Prostate gland (tissue), 2 donors: ENCODE measurements at places on chromosomes 6 and 20. TPM values are rescaled to one million over a fixed set of nuclear protein-coding genes. Genes with fewer than 3 reads are reported as not detected.

GRCh38 chr20:46137816-46138215 lies 19.7 kb downstream of the CD40 start:
- no peaks in the 10 kb centered on the region for H3K27me3 ChIP-seq
- no peak for DNase-seq
- H3K4me3 ChIP-seq: no peak overlapping the region

DNA sequence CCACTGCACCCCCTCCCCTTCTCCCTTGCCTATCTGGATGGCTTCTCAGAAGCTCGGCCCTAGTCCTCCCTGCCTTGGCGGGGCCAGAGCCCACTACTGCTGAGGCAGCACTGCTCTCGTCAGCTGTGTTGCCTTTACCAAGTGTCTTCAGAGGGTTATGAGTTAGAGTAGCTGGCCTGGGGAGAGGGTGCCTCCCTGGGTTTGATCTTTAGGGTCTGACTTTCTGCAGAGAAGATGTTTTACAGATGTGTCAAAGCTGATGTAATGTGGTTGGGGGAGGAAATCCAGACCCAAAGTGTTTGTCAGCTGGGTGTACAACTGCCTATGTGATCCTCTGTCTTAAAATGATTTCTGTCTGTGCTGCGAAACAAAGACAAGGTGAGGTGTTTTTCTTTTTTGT lies 30.4 kb upstream of the PI16 start:
- no peaks in the 10 kb centered on the region for H3K27me3 ChIP-seq
- no peaks in the 10 kb centered on the region for H3K4me1 ChIP-seq
- no peak for DNase-seq
- no peak overlapping the region for H3K27ac ChIP-seq
- no peak overlapping the region for H3K4me3 ChIP-seq

- no peaks in the 10 kb centered on the region for H3K27me3 ChIP-seq
- no peaks in the 10 kb centered on the region for H3K36me3 ChIP-seq
- no peak overlapping the region for H3K27ac ChIP-seq
- DNase-seq: no peak
- H3K4me3 ChIP-seq: no peak overlapping the region
- H3K4me1 ChIP-seq: no peaks in the 10 kb centered on the region
These were observed 34.3 kb downstream of the FYN start for GRCh38 chr6:111838749-111839484.

SLC52A3 gene
- 34.3 TPM for total RNA-seq

LHFPL5 gene
- not detected for total RNA-seq

DNA sequence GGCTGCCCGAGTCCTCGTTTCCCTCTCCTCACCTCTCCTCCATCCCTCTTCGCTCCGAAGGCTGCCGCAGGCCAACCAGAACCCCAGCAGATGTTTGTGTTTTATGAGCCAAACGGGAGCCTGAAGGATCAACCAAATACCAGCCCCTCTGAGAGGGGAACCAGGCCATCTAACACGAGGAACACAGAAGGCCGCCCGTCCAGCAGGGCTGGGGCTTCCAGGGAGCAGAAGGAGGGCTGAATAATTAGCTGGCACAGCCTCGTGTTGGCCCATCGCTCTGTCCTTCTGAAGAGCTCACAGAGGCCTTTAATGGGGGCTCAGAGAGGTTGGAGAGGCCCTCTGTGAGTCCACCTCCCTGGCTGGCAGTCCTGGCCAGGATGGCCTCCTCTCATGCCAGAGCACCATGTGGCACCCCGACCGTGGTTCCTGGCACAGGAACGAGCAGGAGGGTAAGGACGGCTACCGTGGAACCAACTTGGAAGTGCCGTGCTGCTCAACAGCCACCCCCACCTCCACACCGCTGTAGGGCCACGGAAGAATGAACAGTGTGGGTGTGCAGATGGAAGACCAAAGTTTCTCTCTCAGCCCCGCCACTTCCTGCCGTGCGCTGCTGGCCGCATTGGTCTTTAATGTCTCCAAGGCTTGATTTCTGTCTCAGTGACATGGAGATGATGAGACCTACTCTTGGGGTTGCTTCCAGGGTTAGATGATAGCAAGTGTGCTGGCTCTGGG lies 155.2 kb downstream of the SCML4 start:
- no peaks in the 10 kb centered on the region for H3K4me1 ChIP-seq
- H3K4me3 ChIP-seq: no peak overlapping the region
- H3K36me3 ChIP-seq: no peaks in the 10 kb centered on the region
- no peaks in the 10 kb centered on the region for H3K27me3 ChIP-seq

MAFB gene
- 49.5 TPM for total RNA-seq

TP53TG5 gene
- total RNA-seq: 0.51 TPM

DNA sequence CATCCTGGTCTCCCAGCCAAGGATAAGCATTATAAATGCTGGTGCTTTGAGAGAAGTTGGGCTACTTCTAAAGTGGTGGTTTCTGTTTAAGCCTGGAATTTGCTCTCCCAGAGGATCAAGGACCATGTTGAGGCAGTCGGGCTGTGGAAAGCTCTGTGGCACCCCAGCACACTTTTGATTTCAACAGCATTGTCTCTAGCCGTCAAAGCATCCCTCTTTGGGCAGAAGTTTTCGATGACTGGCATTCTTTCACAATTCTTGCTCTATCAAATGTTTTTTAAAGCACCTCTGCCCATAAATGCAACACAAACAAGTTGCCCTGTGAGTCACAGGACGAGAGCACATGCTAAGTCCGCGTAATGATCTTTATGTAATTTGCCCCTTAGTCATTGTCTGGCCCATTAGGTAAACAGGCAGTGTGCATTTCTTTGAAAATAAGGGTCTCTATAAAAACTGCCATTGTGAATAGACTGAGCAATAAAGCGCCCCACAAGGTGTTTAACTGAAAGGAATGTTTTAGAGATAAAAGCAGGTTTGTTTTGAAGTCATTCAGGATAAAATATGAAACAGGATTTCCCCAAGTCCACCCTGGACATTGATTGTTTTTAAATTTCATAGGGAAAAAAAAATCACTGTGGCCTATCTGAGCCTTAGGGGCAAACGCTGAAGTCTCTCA lies 44.7 kb upstream of the FOXQ1 start:
- H3K4me3 ChIP-seq: no peak overlapping the region
- no peaks in the 10 kb centered on the region for H3K4me1 ChIP-seq
- H3K36me3 ChIP-seq: no peaks in the 10 kb centered on the region
- no peaks in the 10 kb centered on the region for H3K27me3 ChIP-seq
- H3K27ac ChIP-seq: no peak overlapping the region

FAM184A gene
- total RNA-seq: 7.6 TPM

GRCh38 chr6:153215242-153215641 lies 84.2 kb upstream of the RGS17 start:
- H3K4me3 ChIP-seq: no peak overlapping the region
- no peak for DNase-seq
- no peak overlapping the region for H3K27ac ChIP-seq
- no peaks in the 10 kb centered on the region for H3K36me3 ChIP-seq
- H3K4me1 ChIP-seq: no peaks in the 10 kb centered on the region

GRCh38 chr6:74408844-74409243 lies 712.8 kb downstream of the CD109 start:
- no peak overlapping the region for H3K27ac ChIP-seq
- no peaks in the 10 kb centered on the region for H3K36me3 ChIP-seq
- no peak overlapping the region for H3K4me3 ChIP-seq

- H3K27me3 ChIP-seq: no peaks in the 10 kb centered on the region
- H3K4me1 ChIP-seq: peaks cover 11% of the 10 kb centered on the region
- H3K36me3 ChIP-seq: no peaks in the 10 kb centered on the region
- DNase-seq: no peak
- H3K27ac ChIP-seq: no peak overlapping the region
These were observed 6.9 kb upstream of the NSFL1C start for GRCh38 chr20:1473246-1474220.

GRCh38 chr6:18405477-18406293 lies 18.5 kb downstream of the RNF144B start:
- H3K4me3 ChIP-seq: no peak overlapping the region
- peak; percentile 43 for DNase-seq
- no peaks in the 10 kb centered on the region for H3K4me1 ChIP-seq
- no peaks in the 10 kb centered on the region for H3K27me3 ChIP-seq

- H3K4me3 ChIP-seq: no peak overlapping the region
- peak; percentile 82 for DNase-seq
- no peaks in the 10 kb centered on the region for H3K27me3 ChIP-seq
- H3K27ac ChIP-seq: peak overlapping the region; percentile 60
These were observed 159.6 kb downstream of the MTHFD1L start for GRCh38 chr6:151025076-151025475.

GRCh38 chr20:33568378-33568777 lies 78.5 kb downstream of the CBFA2T2 start:
- peaks cover 5% of the 10 kb centered on the region for H3K4me1 ChIP-seq
- no peaks in the 10 kb centered on the region for H3K36me3 ChIP-seq
- no peak for DNase-seq
- no peak overlapping the region for H3K4me3 ChIP-seq

RBPJL gene
- total RNA-seq: not detected

GRCh38 chr6:16740097-16740496 lies 21.2 kb downstream of the ATXN1 start:
- H3K27me3 ChIP-seq: no peaks in the 10 kb centered on the region
- no peak overlapping the region for H3K4me3 ChIP-seq
- H3K4me1 ChIP-seq: peaks cover 9% of the 10 kb centered on the region
- DNase-seq: no peak
- H3K27ac ChIP-seq: no peak overlapping the region

DNA sequence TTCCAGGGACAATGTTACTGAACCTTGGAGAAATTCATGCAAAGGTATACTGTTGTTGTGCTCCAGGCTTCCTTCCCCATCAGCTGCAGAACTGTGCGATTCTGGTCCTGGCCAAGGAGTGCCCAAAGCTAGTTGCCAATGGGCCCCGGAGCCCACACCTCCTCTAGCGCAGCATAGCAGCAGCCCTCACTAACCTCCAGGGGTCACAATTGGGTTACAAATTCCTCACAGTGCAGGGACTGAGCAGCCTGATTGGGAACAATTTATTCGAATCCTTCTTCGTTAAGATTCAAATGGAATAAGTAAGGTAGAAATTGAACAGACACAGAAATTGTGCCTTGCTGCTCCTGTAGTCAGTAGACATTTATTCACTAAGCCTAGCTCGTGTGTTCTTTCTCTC lies 284.9 kb downstream of the PRKN start:
- no peak overlapping the region for H3K4me3 ChIP-seq
- H3K4me1 ChIP-seq: no peaks in the 10 kb centered on the region
- H3K36me3 ChIP-seq: no peaks in the 10 kb centered on the region
- H3K27ac ChIP-seq: no peak overlapping the region
- no peak for DNase-seq

DNA sequence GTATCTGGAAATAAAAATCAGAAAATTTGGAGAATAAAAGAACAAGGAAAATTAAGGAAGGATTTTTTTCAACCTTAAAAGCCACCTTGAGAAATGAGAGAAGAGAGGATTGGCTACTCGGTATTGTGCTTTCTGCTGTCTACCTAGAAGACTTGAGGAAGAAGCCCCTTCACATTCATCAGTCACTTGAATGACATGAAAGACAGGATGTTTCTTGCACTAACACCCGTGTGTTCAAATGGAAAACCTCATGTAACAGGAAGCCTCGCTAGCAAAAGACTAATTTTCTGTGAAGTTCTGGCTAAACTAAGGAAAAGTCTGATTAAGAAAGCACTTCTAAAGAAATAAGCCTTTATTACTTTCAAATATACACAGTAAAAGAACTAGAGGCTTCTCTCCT lies 69.9 kb downstream of the OLIG3 start:
- no peaks in the 10 kb centered on the region for H3K36me3 ChIP-seq
- DNase-seq: no peak
- no peak overlapping the region for H3K4me3 ChIP-seq
- H3K27ac ChIP-seq: no peak overlapping the region
- H3K4me1 ChIP-seq: no peaks in the 10 kb centered on the region
- H3K27me3 ChIP-seq: no peaks in the 10 kb centered on the region

DNA sequence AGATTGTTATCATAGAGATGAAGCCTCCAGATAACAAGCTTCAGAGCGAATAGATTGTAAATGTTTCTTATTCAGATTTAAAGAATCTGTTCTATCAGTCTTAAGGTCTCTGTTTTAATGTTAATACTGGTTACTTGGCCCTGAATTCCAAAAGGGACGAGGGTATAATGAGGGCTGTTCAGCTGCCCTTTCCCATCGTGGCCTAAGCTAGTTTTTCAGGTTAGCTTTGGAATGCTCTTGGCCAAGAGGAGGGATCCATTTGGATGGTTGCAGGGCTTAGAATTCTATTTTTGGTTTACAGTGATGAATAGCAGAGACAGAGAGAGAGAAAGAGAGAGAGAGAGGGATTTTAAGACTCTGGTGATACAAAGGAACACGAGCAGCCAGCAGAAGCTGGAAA lies 62.8 kb upstream of the UFL1 start:
- no peaks in the 10 kb centered on the region for H3K27me3 ChIP-seq
- H3K36me3 ChIP-seq: no peaks in the 10 kb centered on the region
- no peak overlapping the region for H3K4me3 ChIP-seq
- DNase-seq: no peak
- H3K27ac ChIP-seq: no peak overlapping the region

- DNase-seq: peak; percentile 84
- H3K4me3 ChIP-seq: peak overlapping the region; percentile 30
These were observed 4.2 kb upstream of the TFAP2A start for GRCh38 chr6:10418862-10419748.

DNA sequence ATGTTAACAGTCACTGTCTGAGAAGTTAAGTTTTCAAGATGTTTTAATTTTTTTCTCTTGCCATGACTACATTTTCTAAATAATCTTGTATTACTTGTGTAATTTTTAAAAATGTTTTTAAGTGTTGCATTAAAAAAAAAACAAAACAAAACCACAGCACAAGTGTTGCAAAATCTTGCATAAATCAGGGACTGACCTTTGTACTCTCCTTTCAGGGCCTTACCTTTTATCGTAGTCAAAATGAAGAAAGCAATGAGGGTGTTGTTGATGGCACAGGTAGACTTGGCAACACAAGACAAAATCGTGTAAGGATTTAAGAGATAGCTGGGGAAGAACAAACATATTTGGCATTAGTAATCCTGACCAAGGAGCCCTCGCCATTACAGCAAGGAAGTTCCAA lies 42.5 kb downstream of the PIGU start:
- no peaks in the 10 kb centered on the region for H3K4me1 ChIP-seq
- no peaks in the 10 kb centered on the region for H3K36me3 ChIP-seq
- H3K4me3 ChIP-seq: no peak overlapping the region
- DNase-seq: no peak

GRCh38 chr6:90403489-90404381 lies 107.1 kb upstream of the BACH2 start:
- no peak overlapping the region for H3K4me3 ChIP-seq
- no peaks in the 10 kb centered on the region for H3K36me3 ChIP-seq
- H3K27ac ChIP-seq: no peak overlapping the region
- H3K4me1 ChIP-seq: no peaks in the 10 kb centered on the region

DNA sequence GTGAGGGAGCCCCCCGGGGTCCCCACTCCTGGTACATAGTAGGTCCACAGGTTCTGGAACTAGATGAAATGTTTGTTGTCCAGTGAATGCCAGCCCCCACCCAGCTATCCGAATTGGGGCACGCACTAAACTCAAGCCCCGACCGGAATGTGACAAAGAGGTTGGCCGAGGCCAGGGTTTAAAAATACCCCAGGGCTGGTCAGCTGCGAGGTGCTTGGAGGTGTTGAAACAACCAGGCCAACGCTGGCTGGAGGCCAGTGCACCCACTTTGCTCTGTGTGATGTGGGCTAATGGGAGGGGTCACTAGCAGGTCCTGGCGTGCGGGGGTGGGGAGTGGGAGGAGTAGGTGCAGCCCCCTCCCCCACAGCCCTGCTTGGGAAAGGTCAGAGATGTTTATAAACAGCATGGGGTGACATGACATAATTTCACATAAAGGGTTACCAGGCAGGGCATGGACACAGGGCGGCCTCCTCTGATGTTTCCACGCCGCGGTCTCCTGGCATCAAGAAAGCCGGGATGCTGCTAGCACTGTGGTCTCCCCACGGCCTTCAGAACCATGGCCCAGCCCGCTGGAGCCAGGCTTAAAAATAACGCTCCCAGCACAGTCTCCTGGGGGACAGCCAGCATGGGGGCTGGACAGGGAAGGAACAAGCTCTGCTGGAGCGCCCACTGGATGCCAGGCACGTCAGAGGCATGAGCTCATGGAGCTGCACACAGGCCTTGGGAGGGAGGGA lies 111.2 kb upstream of the PTPN1 start:
- H3K27ac ChIP-seq: peak overlapping the region; percentile 25
- DNase-seq: no peak
- H3K4me1 ChIP-seq: peaks cover 8% of the 10 kb centered on the region
- no peaks in the 10 kb centered on the region for H3K36me3 ChIP-seq
